ENCODE measurements at places on chromosomes 3 and 15.

DNA sequence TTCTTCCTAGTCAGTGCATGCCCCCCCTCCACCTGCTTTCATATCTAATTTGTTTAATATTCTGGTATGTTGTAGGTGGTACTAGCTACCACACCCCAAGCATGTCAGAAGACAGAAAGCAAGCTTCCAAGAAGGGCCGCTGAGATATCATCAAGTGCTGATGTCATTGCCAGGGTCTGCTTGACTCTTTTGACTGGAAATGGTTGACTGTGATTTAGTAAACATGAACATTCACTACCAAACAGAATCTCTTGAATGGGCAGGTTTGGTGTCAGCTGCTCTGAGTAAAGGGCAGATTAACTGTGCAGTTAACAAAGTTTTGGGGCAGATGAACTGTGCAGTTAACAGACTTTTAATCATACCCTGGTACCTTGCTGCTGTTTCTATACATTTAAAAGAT lies 244.2 kb upstream of the SATB1 start:
- no peak for DNase-seq

DNA sequence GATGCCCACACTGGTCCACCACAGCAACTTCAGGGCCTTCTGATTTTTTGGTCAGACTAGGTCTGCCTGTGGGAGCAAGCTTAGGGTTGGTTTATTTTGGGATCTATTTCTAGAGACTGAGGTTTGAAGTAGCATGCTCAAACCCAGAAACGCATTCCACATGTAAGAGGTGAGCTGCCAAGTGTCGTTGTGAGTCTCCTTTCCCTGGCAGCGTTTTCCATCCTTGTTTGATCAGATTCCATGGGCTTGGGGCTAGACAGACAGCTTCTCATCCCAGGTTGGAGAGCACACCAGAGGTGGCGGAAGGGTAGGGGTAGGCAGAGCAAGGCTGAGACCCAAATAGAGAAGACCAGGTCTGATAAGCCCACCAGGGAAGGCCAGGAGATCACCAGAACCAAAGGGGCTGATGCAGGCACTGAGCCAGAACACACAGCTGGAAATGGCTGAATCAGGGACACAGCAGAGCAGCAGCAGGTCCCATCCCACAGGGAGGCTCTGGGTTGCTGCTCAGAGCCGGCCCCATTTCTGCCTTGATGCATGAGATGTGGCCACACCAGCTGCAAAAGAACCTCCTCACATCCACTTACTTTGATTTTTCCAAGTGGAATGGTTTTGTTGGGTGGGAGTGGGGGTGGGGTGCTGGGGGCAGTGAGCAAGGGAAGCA lies 186.8 kb downstream of the THSD4 start:
- no peak for DNase-seq

DNA sequence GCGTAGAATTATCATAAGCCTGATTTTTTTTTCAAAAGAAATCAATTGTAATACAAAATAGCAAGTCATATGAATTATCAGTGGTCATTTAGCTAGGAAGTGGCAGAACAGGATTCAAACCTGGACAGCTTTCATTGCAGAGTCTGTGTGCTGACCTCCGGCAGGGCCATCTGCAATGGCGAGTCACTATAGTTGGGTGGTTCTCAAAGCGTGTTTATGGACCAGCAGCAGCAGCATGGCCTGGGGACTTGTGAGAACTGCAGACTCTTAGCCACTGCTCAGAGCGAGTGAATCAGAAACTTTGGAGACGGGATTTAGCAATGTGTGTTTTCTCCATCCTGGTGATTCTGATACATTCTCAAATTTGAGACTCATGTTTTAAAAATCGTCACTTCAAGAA lies 202.3 kb upstream of the SUCLG2 start:
- DNase-seq = no peak

- no peak for DNase-seq
These were observed 3.2 kb downstream of the TNIK start for GRCh38 chr3:171456765-171457606.

DNA sequence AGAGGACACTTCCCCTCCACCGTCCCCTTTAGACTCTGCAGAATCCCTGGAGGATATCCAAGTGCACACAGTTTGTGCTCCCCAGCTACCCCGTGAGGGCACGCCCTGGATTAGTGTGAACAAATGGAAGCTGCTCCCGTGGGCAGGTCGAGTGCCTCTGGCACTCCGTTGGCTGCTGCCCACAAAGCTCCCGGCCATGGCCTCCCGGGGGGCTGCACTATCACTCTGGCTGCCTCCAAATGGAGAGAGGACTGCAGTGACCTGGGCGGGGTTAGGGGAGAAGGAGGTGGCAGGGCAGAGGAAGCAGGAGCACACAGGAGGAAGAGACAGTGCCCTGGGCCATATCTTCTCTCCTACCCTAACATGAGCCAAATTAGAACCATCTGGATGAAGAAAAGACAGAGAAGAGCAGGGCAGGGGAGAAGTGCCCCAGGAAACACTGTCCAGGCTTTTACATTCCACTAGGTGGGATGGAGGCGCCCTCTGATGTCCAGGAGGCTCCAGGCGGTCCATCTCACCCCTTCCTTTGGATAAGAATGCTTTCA lies 29.4 kb upstream of the ACAD9 start:
- no peak for DNase-seq

- DNase-seq = no peak
These were observed 223.9 kb upstream of the NR2F2 start for GRCh38 chr15:96106628-96107027.

DNA sequence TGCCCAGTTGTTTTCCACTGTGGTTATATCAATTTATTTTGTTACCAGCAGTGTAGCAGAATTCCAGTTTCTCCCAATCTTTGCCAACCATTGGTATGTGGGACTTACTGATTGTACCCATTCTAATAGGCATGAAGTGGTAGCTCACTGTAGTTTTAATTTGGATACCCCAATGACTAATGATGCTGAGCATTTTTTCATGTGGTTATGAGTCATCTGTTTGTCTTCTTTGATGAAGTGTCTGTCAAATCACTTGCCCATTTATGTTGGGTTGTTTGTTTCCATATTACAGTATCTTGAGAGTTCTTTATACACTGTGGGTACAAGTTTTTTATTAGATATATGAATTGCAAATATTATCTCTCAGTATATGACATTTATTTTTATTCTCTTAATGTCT lies 644.3 kb downstream of the NR2F2 start:
- DNase-seq = no peak

GRCh38 chr15:63380151-63380807 lies 1.4 kb downstream of the CA12 start:
- no peak for DNase-seq

GRCh38 chr3:48642605-48643004 lies 7.3 kb upstream of the SLC26A6 start:
- no peak for DNase-seq

DNA sequence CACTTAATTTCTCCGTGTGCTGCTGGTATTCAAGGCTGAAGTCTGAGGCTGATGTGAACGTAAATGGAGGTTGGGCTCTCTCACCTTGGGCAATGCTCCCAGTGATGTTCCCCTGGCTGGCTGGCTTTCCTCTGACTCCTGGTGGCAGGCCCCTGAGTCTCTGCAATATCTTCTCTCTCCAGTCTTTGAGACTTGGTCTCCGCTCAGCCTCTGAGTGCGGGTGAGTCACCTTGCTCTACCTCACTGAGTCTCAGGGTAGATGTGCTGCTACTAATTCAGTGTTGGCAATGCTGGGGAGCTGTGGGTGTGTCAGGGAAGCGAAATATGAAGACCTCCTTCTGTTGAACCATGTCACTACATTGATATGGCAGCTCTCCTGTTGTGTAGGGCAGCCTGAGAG lies 31.3 kb upstream of the TRIM59 start:
- no peak for DNase-seq

DNA sequence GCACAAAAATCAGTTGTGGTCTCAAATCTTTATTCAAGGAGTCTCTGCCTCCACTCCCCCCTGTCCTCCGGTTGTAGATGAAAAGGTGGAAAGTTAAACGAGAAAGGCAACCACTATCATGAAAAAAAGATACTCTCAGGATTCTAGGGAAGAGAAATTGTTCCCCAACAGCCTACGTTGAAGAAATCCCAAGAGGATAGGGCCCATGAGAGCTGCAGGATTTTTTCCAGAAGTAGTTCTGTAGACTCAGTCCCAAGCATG lies 14.3 kb downstream of the ZIC1 start:
- no peak for DNase-seq
